ENCODE measurements at places on chromosomes 16 and 17. TPM values are rescaled to one million over a fixed set of nuclear protein-coding genes. Genes with fewer than 3 reads are reported as not detected.

- DNase-seq = peak; percentile 93
Measured at GRCh38 chr17:4263282-4264215, at the start of gene ANKFY1. Gene ANKFY1, minus strand, starts transcription at chr17:4263979. Its CDS starts 38 bp downstream, at chr17:4263941.

DNA sequence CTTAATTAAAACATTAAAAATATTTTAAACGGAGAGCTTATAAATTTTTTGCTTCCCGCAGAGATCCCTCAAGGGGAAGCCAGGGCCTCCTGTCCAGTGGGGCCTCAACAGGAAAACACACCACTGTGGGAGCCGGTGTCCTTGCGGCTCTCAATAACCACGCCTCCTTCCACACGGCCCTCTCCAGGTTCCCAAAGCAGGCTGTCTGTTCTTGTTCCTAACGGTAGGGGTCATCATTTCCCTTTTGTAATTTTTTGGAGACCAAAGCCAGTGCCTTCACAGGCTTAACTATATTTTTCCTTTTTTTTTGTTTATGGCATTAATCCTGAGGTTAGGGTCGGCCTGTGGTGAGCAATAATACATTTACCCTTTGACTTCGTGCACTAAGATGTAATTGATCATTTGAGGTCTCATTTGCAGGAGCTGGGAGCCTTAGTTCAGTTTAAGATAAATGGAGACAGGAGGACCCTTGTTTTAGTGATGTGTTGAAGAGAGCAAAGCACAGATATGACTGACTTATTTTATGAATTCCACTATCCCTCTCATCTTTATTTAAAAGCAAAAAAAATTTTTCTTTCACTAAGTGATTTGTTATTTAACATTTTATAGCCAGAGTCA is 77.5 kb upstream of the N4BP1 start:
- peak; percentile 74 for DNase-seq

The MYH3 gene
- 0.35 TPM for total RNA-seq

DNA sequence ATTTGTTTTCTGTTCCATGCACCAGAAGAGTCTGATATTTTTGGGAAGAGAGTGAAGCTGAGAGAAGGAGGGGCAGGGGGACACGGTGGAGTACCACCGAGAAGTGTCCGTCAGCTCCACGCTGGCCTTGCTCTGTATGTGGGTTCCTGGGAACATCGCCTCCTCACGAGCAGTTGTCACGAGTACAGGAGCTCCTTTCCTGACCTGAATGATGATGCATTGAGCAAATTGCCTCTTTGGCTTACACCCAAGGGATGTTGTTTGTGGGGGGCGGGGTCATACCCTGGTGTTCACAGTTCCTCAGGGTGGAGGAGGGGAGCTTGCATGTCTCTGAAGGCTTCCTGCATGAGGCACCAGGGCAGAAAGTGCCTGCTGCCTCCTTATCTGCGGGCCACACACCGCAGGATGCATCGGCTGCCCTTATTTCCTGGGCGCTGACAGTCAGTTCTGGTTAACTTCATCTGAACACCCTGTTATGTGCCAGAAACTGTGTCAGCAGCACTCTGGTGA is 36.2 kb downstream of the RGS9 start:
- peak; percentile 91 for DNase-seq

DNA sequence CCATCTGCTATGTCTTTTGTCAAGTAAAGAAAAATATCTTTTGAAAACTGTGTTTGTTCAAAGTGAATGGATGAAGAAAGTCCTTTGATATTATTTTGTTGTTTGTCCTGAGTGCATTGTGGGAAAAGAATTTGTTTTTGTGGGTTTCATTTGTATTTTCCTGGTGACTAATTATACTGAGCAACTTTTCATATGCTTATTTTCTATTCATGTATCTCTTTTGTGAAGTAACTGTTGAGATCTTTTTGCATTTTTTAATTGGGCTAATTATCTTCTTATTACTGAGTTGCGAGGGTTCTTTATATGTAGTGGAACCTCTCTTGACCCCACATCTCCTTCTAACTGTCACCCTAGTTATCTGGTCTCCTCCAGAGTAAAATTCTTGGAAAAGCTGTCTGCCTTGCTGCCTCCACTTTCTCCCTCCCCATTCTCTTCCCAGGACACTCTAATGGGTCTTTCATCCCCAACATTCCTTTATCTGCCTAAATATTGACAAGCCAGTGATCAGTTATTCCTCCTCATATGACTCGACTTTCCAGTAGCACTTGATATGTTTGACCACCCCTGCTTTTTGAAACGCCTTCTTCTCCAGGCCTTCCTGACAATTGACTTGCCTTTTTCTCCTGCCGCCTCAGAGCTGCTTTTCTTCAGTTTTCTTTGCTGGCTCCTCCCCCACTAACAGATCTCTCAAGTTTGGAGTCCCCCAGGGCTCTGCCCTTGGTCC is 117.6 kb upstream of the HAS3 start:
- peak; percentile 52 for DNase-seq

The ZSCAN10 gene
- total RNA-seq = 0.22 TPM

- DNase-seq = no peak
Measured at GRCh38 chr16:55411231-55411630, 67.8 kb upstream of the MMP2 start.

- DNase-seq = no peak
Measured at GRCh38 chr17:64139542-64139941, 9.6 kb upstream of the ERN1 start.

The NGFR gene
- 0.09 TPM for total RNA-seq
